ENCODE measurements at places on chromosomes 16 and 17. TPM values are rescaled to one million over a fixed set of nuclear protein-coding genes. Genes with fewer than 3 reads are reported as not detected.

DNA sequence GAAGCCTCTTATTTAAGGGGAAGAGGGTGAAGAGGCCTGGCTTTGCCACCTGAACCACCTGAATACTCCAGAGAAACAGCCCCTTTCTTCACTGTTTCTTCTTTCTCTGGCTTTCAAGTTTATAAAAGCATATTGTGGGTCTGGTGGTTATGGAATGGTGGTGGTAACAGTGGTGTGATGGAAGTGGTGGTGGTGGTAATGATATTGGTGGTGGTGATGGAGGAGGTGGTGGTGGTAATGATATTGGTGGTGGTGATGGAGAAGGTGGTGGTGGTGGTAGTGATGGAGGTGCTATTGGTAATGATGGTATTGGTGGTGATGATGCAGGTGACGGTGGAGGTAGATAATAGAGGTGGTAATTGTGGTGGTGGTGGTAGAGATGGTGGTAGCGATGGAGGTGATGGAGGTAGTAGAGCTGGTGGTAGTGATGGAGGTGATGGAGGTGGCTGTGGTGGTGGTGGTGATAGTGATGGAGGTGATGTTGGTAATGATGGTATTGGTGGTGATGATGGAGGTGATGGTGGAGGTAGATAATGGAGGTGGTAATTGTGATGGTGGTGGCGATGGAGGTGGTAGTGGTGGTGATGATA is 14.1 kb upstream of the C1QL1 start:
- no peak for DNase-seq

DNA sequence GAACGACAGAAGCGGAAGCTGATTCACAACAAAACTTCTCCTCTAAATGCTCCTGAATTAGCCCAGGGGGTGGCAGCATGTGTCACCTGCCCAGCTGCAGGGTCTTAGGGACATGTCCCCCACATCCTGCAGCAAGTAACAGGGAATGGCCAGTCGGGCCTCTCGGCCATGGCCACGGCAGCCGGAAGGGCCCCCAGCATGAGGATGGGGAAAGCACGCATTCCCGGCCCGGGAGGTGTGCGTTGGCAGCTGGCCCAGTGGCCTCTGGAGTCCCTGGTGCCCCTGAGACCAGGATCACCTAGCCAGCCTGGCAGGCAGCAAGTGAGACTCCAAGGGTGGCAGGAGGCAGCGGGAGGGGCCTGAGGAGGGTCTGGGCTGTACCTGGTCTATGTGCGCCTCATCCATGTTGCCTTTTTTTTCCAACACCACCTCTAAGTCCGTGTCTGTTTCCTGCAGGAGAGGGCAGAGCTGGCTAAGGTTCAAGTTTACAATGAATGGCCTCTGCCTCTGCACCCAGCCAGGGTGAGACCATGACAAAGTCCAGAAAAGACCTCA is 7.0 kb downstream of the KNOP1 start:
- DNase-seq, result no peak

DNA sequence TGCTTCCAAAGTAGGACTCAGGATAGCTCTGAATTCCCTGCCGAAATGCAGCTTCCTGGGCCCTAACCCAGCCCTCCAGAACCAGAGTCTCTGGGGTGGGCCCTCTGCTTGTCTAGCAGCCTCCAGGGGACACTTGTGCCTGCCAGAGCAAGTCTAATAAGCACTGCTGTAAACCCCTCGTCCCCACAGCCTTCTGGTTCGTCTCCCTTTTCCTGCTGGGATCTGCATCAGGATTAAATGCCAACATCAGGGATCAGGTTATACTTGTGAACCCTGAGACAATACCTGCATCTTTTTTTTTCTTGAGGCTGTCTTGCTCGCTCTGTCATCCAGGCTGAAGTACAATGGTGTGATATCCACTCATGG is 282.0 kb downstream of the SEC14L1 start:
- no peak for DNase-seq

DNA sequence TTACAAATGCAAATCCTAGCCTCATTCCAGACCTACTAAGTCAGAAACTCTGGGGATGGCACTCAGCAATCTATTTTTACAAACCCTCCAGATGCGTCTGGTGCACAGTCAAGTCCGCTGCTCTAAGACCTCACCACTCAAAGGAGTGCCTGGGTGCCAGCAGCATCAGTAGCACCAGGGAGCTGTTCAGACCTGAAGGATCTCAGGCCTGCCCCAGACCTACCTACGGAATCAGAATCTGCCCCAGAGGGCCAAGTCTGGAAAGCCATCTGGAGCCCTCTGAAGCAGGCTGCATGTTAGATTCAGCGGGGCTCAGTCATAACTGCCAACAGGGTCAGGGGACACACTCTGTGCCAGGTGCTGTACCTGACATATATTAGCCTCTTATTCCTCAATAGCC is 17.6 kb downstream of the MEOX1 start:
- no peak for DNase-seq

GRCh38 chr17:9987779-9988585 is 82.9 kb upstream of the RCVRN start:
- no peak for DNase-seq

Gene RMI2
- total RNA-seq, result 3.8 TPM

- no peak for DNase-seq
Measured at GRCh38 chr16:85984947-85985451, 86.0 kb downstream of the IRF8 start.

GRCh38 chr17:56319531-56319930 is 166.3 kb downstream of the ANKFN1 start:
- DNase-seq, result peak; percentile 62

Gene ARL5C
- not detected for total RNA-seq

GRCh38 chr17:13525876-13526275 is 75.9 kb downstream of the HS3ST3A1 start:
- no peak for DNase-seq

Gene DOC2B
- total RNA-seq, result 2.7 TPM

Gene GPR179
- total RNA-seq, result under 0.01 TPM

Gene HAP1
- 5.0 TPM for total RNA-seq

Gene CCDC78
- total RNA-seq, result 1.6 TPM

Gene CD79B
- total RNA-seq, result not detected

Gene GRAPL
- total RNA-seq, result not detected

Gene SLC39A11
- total RNA-seq, result 24.8 TPM

DNA sequence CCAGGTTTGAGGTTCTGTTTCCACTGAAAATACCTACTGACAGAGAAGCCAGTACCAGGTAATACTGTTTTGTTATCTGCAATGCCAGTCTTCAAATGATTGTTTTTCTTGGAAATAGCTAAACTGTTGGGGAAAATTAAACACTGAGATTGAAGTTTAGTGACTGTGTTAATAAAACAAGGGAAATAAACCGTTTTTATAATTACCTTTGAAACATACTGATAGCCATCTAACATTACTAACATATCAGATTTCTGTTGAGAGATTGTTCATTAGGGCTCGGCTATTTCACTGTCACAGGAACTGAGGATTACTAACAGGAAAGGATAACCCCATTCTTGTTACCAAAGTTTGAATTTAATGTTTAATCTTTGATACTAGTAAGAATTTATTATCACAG is 42.1 kb downstream of the CYB5B start:
- no peak for DNase-seq

DNA sequence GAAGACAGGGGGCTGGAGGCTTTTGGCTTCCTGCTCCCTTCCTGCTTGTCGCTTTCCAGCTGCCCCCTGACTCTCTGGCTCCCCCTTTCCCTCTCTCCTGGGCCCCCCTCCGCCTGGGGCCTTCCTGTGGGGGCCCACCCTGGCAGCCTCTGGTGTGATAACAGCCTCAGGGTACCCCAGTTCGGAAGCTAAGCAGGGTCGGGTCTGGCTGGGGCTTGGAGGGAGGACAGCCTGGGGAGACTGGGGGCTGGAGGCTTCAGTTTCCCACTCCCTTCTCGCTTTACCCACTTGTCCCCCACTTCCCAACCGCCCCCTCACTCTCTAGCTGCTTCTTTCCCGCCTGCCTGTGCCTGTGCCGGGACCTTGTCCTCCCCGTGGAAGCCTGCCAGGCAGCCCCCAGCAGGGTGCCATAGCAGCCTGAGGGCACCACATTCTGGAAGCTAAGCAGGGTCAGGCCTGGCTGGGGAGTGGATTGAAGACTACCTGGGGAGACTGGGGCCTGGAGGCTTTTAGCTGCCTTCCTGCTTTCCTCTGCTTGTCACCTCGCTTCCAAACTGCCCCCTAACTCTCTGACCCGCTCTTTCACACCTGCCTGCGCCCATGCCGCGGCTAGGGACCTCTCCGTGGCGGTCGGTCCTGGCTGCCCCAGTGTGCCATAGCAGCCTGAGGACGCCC is 2275.5 kb downstream of the TP53TG3F start:
- DNase-seq, result no peak

Gene TNFRSF13B
- total RNA-seq, result not detected

Gene GCGR
- total RNA-seq, result not detected

DNA sequence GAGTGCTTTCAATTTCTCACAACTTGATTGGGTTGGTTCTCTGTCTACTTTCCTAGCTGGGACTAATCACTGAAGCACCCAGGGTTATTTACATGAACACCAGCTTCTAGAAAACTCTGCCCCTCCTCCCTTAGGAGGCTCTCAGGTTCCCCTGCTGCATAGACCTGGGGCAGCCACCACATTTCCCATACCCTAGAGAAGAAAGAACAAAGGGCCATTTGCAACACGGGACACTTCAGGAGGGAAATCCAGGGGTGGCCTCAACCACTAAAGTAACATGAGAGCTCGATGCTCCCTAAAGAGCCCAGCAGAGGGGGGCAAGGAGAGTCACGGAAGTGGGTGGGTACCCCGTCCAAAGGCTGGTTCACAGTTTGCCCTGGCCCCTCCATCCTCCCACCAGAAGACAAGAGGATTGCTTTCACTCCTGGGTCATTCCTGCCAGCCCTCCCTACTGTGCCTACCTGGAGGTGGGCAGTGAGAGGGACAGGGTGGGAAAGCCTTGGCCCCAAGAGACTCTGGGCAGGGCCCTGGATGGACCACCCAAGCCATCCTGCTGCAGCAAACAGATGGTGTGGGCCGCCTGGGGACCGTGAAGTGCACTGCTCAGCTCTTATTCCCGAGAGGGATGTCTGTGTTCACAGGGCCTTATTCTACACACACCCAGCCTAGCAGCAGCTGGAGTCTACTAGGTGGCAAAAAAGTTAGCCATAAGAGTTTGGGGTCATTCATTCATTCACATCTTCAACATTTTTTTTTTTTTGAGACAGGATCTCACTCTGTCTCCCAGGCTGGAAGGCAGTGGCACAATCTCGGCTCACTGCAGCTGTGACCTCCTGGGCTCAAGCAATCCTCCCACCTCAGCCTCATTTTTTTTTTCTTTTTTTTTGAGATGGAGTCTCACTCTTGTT is 392.1 kb downstream of the SOX9 start:
- DNase-seq, result no peak

DNA sequence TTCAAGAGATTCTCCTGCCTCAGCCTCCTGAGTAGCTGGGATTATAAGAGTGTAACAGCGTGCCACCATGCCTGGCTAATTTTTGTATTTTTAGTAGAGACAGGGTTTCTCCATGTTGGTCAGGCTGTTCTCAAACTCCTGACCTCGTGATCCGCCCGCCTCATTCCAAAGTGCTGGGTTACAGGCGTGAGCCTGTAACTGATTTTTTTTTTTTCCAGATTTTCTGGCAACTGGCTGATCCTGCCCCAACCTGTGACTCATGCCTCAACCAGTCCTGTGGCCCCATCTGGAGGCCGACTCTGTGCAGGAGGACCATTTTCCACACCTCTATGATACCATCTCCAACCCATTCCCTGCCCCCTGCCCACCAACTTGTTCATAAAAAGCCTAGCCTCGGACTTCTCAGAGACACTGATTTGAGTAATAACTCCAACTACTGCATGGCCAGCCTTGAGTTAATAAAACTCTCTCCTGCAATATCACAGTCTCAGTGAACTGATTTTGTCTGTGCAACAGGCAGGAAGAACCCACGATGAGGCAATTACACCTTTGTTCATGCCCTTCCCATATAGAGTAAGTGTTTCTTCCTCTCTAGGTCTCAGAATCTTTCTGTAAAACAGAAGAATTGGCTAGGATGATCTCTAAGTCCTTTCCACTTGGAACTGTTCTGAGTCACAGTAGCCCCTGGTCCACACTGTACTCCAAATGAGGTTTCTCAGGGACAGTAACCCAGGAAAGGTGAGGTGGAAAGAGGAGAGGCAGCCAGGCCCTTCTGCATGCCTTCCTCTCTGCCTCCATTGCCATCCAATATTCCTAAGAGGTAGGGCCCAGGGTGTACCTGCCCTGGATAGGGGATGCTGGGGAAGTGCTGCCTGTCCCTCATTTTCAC is 8.8 kb upstream of the CNOT1 start:
- peak; percentile 85 for DNase-seq

Gene SSTR5
- not detected for total RNA-seq

- DNase-seq, result peak; percentile 20
Measured at GRCh38 chr16:90084215-90084950, 7.3 kb upstream of the PRDM7 start.

DNA sequence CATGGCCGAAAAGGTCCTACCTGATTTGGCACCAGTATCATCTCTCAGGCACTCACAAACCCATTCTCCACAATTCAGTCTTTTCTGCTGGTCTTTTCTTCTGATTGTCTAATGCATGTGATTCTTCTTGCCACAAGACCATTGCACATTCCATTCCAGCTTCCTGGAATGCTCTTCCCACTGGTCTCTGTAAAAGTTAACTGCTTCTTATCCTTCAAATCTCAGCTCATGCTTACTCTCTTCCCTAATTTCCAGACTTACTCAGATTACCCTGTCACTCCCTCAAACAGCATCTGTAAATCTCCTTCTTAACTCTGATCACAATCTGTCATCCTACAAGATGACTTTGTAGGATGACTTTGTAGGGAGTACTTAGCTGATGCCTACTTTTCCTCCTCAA is 320.2 kb downstream of the MAP2K6 start:
- DNase-seq, result no peak

DNA sequence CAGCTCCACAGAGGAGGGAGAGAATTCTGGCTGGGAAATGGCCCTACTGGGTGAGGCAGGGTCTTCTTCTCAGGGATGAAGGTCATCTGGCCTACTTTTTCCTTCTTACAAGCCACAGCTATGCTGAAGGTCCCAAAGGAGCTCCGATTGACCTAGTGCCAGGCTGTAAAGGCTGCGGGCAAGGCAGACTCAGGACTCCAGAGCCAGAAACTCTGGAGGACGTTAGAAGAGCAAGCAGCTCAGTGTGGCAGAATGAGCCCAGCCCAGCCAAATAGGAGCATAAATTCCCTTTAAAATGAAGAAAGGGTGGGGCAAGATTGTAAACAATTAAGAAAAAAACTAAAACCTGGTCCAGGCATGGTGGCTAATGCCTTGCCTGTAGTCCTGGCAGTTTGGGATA is 20.1 kb upstream of the CNOT1 start:
- DNase-seq, result no peak

Measured in bronchial epithelial cell (primary cell).